Activated naive CD8-positive, alpha-beta T cell treated with anti-CD3 and anti-CD28 coated beads for 36 hours (primary cell): ENCODE measurements at places on chromosomes 6 and 20.

DNA sequence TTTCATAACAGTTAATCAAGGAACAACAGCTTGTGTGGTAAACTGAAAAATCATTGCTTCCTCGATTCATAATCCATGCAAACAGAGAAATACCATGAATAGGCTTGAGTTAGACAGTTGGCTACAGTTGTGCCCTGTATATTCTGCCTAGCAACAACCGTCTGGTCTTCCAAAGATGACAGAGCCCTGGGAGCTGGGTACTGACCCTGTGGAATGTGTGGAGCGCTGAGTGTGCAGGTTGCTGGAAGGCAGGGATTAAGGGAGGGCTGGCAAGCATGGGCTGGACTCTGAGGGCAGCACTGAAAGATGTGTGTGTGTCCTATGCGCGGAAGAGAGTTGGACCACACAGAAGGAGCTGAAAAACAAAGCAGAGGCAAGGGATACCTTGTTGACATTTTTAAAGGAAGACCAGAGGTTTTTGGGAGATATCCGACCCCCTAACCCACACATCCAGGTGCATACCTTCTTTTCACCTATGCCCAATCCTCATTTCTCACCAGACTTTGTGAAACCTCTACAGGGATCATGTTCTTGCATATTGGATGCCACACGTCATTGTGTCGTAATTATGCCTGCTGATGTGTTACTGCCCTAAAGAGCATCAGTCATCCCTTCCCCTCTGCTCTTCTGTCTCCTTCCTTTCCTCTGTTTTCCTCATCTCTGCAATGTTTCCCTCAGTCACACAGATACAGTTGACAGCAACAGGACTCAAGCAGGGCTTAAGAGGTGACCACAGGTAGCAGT is 58.2 kb upstream of the VGLL2 start:
- no peak for DNase-seq

DNA sequence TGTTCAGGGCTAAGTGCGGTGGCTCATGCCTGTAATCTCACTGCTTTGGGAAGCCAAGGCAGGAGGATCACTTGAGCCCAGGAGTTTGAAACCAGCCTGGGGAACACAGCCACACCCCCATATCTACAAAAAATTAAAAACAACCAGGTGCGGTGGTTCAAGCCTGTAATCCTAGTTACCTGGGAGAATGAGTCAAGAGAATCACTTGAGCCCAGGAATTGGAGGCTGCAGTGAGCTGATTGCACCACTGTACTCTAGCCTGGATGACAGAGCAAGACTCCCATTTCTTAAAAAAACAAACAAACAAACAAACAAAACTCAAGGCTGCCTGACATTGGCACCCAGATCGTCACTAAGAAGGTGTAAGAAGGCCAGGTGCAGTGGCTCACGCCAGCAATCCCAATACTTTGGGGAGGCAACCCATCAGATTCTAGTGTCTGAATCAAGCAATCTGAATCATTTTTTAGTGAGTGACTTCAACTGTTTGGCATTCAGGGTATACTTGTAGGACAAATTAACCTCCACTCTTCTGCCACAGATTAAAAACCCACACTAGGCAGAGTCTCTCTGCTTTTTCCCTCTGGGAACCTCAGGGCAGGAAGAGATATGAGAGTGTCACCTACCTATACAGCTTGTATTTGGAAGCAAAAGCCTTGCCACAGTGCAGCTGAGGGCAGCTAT is 6.1 kb downstream of the PLAGL2 start:
- DNase-seq: no peak

- no peak for DNase-seq
Measured at GRCh38 chr20:19903168-19903811, 113.9 kb upstream of the NAA20 start.

- no peak for DNase-seq
Measured at GRCh38 chr20:14956026-14956425, 618.6 kb upstream of the FLRT3 start.

DNA sequence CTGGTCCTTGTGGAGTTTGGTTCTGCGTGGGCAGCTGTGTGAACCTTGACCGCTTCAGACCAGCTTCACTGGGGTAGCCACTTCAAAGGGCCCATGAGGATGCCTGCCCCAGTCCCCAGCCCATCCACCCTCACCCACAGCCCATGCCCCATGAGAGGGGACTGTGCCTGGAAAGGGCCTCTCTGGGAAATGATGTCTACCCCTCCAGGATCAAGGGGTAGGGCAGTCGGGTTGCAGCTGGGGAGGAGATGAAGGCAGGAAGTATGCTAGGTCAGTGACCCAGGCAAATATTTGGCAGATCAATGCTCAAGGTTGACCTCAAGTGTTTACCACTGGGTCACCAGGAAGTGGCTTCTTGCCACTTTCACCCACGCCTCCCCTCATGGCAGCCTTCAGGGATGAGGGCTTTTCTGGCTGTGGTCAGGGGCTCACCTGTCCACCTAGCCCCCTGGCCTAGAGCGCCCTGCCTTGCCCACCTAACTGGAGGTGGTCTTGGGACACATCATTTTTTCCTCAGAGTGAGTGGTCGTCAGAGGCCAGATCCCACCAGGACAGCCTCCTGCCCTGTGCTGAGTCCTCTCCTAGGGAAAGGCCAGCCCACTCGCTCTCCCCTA is 109.5 kb downstream of the SNX5 start:
- no peak for DNase-seq

- DNase-seq: no peak
Measured at GRCh38 chr6:41570259-41570615, 24.1 kb downstream of the FOXP4 start.

DNA sequence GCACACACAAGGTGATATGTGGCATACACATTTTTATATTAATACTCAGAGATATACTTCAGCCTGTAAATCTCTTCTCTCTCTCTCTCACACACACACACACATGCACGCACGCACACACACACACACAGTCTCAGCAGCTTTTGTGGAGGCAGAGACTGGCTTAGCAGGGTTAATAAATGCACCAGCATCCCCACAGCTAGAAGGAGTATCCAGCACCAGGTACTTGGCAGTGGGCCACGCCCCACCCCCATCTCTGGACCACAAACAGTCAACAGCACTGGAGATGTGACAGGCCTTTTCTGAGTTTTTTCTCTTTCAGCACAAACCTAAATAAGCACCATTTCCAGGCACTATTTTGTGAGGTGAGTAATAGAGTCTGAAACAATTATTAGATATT is 47.3 kb upstream of the LRFN2 start:
- DNase-seq: no peak

DNA sequence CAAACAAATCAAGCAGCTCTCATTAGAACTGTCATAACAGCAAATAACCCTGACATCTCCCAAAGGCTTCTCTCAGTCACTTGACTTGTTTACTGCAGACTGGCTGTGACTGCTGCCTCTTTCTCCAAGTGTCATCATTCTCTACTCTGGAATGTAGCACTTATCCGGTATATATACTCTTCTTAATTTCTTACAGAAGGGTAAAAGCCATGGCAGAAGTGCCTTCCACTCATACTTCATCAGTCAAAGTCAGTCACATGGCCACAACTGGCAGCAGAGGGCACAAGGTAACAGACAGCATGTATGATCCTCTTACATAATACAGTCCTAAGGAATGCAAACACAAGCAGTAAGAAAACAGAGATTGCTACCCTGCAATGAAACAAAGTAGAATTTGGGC is 9.3 kb downstream of the NAPB start:
- DNase-seq: no peak

- DNase-seq: no peak
Measured at GRCh38 chr20:54110041-54110440, 39.6 kb upstream of the BCAS1 start.

- no peak for DNase-seq
Measured at GRCh38 chr6:75494290-75494689, 690 bp upstream of the FILIP1 start.

GRCh38 chr6:46757214-46757596 is 10.5 kb downstream of the ANKRD66 start:
- DNase-seq: no peak

DNA sequence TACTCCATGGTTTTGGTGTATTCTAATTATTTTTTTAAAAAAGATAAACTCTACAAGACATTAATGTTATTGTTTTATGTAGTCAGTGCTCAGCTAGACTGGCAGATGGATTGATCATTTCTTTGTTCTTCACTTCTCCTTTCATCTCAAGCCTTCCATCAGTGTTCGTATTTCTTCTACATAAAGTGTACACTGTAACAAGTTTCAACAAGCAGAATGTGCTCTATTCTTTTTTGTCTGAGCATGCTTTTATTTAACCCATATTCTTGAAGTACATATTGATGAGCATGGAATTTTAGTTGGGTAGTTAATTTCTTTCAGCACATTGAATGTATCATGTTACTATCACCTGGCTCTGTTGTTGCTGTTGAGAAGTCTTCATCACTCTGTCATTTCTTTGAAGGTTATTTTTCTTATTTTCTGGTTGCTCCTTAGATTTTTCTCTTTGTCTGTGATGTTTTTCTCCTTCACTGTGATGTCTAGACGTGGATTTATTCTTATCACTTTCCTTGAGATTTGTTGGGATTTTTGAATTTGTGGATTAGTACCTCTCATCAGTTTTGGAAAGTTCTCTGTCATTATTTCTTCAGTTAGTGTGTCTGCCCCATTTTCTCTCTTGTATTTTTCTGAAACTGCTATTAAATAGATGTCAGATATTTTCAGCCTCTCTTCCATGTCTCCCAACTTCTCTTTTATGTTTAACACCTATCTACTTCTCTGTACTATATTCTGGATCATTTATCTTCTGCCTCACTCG is 48.5 kb downstream of the TGM2 start:
- DNase-seq: no peak

GRCh38 chr6:35757456-35758123 is 18.8 kb upstream of the CLPSL2 start:
- DNase-seq: no peak

- no peak for DNase-seq
Measured at GRCh38 chr6:7737106-7737505, 11.2 kb downstream of the BMP6 start.

- DNase-seq: no peak
Measured at GRCh38 chr6:161543684-161544309, 269.9 kb upstream of the AGPAT4 start.

DNA sequence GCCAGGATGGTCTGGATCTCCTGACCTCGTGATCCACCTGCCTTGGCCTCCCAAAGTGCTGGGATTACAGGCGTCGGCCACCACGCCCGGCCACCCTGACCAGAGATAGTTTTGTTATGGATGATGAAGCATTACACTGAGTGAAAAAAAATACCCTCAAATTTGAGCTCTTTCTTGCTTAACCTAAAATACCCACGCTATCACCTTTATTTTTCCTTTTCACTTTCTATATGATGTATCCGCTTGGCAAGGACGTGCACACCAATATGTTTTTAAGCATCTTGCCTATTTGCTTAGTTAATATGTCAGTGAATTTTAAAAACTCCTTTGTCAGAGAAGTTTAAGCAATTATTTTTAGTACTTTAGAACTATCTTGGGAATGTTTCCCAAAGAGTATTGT is 150.4 kb downstream of the INSM1 start:
- no peak for DNase-seq

DNA sequence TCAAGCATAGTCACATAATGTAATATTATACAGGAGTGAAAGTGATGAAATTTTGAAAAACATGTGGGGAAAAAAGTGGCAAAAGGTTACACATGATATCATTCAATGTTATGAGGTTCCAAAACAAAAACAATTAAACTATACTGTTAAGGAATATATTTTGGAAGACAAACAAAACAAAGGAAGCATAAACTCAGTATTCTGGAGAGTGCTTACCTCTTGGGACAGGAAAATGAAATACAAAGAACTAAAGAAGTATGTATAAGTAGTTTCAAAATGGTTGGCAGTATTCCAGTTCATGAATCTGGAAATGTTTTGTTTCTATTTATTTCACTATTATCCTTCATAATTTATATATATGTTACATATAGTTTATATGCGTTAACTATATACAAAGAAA is 213.5 kb downstream of the MOXD1 start:
- DNase-seq: no peak

GRCh38 chr6:53315086-53315724 is 33.5 kb downstream of the ELOVL5 start:
- no peak for DNase-seq

DNA sequence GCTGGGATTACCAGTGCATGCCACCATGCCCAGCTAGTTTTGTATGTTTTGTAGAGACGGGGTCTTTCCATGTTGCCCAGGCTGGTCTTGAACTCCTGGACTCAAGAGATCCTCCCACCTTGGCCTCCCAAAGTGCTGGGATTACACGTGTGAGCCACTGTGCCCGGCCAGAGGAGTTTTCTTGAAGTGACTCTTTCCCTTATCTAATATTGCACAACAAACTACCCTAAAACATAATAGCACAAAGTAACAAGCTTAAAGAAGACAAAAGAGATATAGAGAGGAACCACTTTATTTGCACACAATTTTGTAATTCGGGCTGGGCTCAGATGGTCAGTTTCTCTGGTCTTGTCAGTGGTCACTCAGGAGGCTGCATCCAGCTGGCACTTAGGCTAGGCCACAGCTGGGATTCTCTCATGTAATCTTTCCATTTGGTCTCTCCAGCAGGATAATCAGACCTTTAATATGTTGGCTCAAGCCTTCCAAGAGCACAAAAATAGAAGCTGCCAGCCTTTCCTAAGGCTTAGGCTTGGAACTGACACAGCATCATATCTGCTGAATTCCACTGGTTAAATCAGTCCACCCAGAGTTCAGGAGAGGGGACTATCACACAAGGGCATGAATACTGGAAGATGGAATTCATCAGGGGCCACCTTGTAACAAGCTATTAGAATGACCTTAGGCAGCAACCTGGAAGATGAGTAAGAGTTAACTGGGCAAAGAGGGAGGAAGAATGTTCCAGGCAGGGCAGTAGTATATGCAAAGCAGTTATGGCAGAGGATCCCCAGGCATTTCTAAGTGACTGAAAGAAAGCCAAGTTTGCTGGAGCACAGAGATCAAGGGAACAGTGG is 56.7 kb upstream of the PNRC1 start:
- no peak for DNase-seq

GRCh38 chr6:89829472-89830169 is at the start of gene CASP8AP2:
Gene CASP8AP2 (plus strand): TSS chr6:89829880.
- DNase-seq: peak; percentile 90

GRCh38 chr6:23316931-23317330 is 747.6 kb downstream of the HDGFL1 start:
- no peak for DNase-seq

DNA sequence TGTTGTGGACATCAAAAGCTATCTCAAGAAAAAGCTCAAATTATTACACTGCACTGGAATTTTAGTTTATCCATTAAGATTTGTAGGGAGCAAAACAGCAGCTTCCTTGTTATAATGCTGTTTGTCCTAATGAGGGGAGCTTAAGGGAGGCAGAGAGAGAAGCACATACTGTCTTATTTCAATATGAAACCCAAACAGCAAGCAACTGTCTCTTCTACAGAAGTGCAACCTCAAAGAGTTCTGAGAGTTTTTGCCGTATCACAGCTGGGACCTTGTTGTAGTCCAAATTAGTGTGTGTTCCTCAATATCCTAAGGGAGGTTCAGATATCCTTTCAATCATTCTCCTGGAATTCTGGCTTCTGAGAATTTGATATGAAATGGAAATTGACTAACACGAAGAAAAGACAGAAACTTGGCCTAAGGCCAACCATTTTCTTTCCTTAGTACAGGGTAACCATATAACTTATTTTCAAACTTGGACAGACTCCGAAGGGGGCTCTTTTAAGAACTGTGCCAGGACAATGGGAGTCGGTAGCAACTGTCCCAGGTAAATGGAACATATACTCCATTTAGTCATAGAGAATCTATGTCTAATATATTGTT is 149.3 kb upstream of the CCN2 start:
- no peak for DNase-seq

- DNase-seq: peak; percentile 49
Measured at GRCh38 chr20:57346477-57346876, 4.6 kb upstream of the RAE1 start.

- DNase-seq: no peak
Measured at GRCh38 chr6:163314791-163315470, 99.6 kb upstream of the QKI start.
